ENCODE measurements at places on chromosomes 1 and 21.

- DNase-seq = no peak
These were observed 30.6 kb upstream of the BMP8B start for GRCh38 chr1:39819091-39819812.

- no peak for DNase-seq
These were observed 1.1 kb downstream of the PRRX1 start for GRCh38 chr1:170664828-170665612.

DNA sequence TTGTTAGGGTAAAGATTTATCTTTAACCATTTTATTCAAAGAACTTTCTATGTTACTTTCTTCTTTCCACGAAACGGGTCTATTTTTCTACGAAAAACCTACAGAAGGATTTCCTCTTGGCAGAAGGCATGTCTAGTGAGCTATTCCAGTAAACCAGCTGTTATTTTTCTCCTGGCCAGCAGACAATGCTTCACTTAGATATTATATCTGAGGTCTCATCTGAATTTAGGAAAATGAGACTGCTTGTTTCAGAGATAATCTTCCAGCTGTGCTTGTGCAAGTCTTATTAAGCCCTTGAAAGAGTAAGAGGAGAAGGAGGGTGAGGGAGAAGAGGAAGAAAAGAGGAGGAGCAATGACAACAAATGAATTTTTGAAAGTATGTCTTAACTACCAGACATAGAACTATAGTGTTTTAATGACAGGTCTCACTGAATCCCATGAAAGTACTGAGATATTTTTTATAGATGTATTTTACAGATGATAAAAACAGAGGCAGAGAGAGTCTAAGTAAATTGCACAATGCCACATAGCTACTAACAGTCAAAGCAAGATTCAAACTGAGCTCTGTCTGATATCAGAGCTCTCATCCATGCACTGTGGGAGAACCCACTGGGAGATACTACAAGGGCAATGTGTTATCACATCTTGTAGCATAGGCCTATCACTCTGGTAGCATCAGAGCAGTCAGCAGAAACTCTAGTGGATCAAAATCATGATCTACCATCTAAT is 54.6 kb upstream of the SAMSN1 start:
- DNase-seq = no peak

DNA sequence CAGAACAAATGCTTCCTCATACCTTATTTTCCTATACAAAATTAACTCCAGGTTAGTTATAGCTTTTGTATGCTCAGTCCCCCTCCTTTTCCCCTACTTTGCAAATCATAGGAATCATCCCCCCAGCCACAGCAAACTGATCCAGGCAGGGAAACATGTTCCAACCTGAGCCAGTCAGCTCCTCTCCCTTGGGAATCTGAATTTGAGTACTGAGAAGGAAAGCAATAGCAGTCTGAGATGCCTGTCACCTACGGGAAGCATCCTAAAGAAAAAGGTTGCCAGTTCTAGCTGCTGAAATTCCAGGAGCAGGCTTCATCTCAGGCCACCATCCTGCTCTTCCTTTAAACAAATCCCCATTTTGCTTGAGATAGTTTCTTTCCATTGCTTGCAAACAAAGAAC is 6.9 kb downstream of the ADSS2 start:
- no peak for DNase-seq
